Stimulated activated CD4-positive, alpha-beta T cell treated with anti-CD3 and anti-CD28 coated beads, Interleukin-4, amount 100 ng/mL, for 1 hour (primary cell): ENCODE measurements at places on chromosomes 3 and 15.

DNA sequence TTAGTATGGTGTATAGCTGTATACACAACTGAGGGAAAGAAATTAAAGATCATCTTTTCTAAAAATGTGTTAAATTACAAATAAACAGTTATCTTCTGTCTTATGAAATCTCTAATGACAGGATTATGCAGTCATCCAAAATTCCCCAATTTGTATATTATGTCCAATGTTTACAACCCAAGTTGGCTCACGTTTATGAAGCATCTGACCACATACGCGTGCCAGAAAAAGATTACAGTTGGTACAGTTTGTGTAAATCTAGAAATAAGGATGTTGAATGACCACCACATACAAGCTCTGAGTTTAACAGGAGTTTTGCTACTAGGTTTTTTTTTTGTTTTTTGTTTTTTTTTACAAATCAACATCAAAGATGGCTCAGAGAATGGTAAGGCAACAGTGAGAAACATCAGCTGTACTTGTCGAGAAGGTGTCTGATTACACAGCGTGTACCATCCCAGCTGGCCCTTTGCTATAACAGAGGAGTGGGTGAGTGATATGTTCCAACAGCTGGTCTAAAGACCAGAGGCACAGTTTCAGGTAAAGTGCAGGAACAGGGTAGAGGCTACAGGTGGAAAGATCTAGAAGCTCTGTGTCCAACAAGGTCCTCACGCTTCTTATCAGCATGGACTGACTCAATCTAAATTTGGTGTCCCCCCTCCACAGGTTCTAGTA lies 47.1 kb downstream of the USF3 start:
- DNase-seq: no peak

GRCh38 chr3:45509038-45509767 lies 85.3 kb upstream of the LIMD1 start:
- peak; percentile 18 for DNase-seq

DNA sequence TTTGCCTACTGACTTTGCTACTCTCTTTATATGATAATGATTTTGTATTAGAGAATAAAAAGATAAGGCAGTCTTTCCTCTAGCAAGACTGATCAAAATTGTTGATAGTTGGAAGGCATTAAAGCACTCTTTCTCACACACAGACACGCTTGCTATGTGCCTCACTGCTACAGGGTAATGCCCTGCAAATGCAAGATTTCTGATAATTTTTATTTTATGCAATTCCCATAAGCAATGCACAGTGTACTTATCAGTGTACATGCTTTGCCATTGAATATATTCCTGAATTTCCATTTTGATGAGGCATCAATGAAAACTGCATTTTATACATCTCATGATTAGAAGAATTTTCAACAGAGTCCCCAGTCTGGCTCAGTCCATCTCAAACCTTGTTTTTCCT lies 263.2 kb downstream of the CHST2 start:
- DNase-seq: no peak

DNA sequence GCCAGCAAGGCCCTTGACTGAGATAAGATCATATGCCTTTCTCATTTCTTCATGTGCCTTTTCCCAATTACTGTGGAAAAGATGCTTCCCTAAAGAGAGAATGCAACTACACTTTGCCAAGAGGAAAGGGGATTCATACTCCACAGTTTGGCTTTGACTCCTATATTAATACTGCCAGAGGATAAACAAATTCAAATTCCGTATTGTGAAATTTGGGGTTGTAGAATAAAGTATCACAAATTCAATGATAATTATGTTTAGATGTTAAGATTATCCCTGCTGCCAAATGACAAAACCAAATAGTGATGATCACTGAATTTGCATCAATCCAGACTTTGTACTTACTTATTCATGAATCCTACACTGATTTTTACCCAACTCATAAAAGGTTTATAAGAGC lies 88.5 kb upstream of the MNS1 start:
- no peak for DNase-seq

DNA sequence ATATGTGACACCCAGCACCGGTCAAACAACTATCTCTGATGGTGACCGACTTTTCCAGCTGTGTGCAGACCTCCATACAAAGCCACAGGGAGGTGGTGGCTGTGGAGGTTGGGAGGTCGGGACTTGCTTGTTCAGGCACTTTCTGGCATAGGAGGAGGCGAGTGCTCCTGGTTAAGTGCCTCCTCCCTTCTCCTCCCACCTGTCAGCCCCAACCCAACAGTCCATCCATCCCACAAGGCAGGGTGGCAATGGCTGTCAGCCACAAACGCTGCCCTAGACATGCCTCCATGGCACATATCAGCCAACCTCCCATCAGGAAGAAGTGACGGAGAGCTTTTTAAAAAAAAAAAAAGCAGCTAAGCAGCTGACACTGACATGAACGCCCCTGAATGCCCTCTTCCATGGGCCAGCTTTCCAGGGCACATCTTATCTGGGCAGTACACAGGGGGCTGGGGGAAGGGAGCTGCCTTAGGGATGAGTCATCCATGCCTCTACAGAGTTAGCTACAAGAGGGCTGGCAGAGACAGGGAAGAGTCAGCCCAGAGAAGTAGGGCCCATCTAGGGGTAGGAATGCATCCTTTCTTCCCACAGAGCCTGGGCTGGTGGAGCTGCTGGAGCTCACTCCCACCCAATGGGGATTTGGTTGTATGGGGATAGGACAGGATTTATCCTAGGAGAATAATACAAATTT lies 41.2 kb downstream of the CCDC12 start:
- no peak for DNase-seq

DNA sequence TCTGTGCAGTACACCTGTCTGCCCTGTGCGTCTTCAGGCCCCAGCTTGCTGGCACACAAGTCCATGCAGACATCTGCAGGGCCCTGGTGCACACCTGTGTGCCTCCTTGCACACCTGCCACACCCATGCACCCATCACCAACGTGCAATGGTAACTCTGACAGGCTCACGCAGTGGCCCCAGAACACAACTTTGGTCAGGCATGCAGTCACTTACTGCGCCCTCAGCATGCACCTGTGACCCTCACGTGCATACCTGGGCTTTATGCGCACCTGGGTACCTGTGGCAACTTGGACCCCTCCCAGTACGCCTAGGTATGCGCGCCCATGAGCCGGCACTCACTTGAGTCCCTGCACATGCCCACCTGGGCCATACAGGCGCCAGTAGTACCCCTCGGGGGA lies 1.7 kb downstream of the PLXND1 start:
- no peak for DNase-seq

GRCh38 chr15:65835447-65835846 lies 33.8 kb upstream of the RAB11A start:
- no peak for DNase-seq

- no peak for DNase-seq
Observed at GRCh38 chr3:46383951-46384330, 13.2 kb downstream of the CCR5 start.
